Activated T-helper 1 cell treated with anti-CD3 and anti-CD28 coated beads, Interleukin-2, amount 50 U/mL, for 16 hours (primary cell): ENCODE measurements at places on chromosomes 3 and 15.

- no peak for DNase-seq
Measured at GRCh38 chr3:50401978-50402595, 42.8 kb upstream of the TMEM115 start.

DNA sequence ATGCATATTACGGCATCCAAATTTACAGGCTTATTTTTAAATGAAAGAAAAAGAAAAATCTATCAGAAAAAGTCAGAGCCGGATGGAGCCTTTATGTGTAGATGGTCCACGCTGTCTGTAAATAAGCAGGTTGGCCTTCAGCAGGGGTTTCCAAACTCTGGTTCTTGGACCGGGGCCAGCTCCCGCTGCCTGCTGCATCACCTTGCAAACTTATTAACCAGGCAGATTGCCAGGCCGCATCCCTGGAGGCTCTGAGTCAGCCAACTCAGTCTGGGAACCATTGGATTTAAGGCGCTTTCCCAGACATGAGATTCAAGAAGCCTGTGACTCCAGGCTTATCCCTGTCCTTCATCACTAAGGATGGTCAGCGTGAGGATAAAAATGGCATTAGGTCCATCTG lies 212.4 kb downstream of the OPA1 start:
- DNase-seq = no peak

DNA sequence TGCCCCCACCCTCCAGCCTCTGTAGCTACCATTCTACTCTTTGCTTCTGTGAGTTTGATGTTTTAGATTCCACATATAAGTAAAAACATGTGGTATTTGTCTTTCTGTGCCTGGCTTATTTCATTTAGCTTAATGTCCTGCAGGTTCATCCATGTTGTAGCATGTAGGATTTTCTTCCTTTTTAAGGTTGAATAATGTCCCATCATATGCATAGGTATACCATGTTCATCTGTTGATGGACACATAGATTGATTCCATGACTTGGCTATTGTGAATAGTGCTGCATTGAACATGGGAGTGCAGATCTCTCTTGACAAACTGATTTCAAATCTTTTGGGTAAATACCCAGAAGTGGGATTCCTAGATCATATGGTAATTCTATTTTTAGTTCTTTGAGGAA lies 11.8 kb downstream of the THSD4 start:
- DNase-seq = no peak

GRCh38 chr15:77036537-77037387 lies 34.1 kb downstream of the TSPAN3 start:
- DNase-seq = no peak

- DNase-seq = no peak
Measured at GRCh38 chr3:127783642-127784160, 38.6 kb downstream of the MGLL start.
